ENCODE measurements at places on chromosomes 2 and 18.

DNA sequence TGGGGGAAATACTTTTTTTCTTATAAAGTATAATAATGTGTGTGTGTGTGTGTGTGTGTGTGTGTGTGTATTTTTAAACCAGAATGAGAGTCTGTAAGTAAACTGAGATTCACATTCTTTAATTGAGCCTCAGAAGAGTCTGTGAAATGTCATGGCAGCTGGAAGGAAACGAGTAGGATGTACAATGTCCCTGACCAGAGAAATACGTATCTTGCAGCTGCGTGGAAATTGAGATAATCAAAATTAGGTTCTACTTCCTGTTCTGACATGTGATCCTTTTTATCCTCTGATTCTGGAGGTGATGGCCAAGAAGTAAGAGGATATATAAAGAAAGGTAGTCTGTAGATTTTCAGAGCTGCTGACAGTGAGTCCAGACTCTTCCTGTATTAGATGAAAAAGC lies 50.0 kb downstream of the SH3RF3 start:
- DNase-seq, result no peak

DNA sequence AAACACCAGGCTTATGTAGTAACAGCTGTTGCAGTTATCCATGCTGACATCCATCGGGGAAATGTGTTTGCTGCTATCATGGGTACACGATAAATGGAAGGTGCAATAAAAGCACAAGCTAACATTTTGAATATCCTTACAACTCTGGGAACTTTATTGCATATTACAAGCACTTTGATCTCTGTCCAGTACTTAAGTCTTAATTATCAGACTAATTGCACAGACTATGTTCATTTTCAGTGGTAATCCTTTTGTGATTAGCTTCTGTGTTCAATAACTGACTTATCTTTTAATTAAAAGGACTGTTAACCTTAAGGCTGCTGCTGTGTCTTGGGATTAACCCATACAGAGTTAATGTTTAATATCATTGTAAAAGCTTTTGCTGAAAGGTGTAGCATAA lies 101.4 kb upstream of the ATP5MC3 start:
- DNase-seq, result no peak

- no peak for DNase-seq
These were observed 62.5 kb downstream of the DHRS9 start for GRCh38 chr2:169131587-169132512.

DNA sequence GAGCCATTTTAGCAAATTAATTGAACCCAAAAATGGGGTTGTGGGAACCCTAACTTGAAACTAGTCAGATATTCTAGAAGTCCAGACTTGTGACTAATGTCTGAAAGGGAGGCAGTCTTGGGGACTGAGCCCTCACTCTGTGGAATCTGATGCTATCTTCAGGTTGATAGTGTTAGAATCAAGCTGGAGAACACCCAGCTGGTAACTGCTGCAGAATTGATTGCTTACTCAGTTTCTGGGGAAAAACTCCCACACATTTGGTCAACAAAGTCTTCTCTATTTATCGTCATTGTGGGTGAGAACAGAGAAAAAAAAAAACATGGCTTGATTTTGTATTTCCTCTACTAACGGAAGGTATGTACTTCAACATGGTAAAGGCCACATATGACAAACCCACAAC lies 1925.8 kb upstream of the CELF4 start:
- no peak for DNase-seq

DNA sequence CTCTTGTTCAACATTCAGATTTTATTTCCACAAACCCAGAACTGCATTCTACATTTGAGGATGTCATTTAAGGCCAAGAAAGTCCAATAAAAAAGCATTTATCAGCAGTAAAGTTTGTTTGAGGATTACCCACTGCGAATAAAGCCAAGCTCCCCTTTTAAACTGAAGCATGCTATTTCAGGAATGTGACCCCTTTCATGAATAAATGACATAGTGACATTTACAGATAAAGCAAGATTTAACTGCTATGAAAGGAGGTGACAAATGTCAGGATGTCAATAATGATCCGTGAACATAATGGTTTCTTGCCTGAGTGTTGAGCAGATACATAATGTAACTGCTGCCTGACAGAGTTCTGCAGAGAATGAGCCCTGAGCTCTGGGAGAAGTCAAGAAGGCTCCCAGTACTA lies 146.3 kb downstream of the TDRD15 start:
- DNase-seq, result no peak

DNA sequence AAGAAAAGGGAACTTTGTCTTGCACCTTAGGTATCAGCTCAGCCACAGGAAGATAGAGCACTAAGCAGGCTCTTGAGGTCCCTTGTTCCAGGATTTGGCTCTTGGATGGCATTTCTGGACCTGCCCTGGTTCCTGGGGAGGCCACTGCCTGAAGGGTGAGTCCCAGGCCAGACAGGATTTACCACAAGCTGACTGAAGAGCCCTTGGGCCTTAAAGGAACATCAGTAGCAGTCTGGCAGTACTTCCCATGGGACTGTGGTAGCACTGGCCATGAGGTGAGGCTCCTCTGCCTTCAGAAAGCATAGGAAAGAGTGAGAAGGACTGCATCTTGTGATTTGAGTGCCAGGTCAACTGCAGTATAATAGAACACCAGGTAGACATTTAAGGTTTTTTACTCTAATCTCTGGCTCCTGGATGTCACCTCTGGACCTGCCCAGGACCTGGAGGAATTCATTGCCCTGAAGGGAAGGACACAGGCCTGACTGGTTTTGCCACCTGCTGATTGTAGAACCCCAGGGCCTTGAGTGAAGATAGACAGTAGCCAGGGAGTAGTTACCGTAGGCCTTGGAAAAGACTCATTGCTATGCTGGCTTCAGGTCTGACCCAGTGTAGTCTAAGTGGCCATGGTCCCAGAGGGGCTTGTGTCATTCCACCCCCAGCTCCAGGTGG lies 154.4 kb upstream of the CREB1 start:
- no peak for DNase-seq

GRCh38 chr18:77359561-77360314 lies 110.1 kb downstream of the GALR1 start:
- DNase-seq, result no peak

GRCh38 chr2:9235147-9236044 lies 28.8 kb downstream of the ASAP2 start:
- DNase-seq, result no peak

DNA sequence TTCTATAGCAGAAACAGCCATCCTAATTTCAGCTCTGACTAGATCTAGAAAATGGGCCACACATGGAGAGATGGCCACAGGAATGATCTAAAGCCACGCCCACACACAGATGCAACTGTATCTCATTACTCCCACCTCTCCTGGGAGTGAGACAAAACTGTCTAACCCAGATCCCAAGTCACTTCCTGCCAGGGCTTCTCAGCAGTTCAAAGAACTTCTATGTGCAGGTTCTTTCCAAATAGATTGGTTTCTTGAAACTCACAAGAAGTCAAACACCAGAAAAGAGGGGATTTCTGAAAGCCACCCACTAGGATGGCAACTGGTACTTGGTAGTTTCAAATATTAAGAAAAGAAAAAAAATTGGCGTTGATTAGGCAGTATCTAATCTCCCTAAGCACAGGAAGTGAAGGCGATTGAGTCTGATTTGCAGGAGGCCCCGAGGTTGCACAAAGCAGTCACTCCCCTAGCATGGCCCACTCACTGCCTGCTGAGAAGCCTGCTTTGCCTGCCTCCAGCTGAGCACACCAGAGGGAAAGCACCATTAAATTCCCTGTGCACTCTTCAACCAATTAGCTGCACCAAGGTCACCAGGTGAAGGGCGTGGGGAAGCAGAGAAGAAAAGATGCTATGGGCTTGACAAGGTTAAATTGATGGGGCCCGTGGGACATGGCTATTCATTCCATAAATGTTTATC lies 51.1 kb downstream of the PAPOLG start:
- peak; percentile 23 for DNase-seq

- DNase-seq, result no peak
These were observed 23.3 kb upstream of the MC5R start for GRCh38 chr18:13800505-13801259.

DNA sequence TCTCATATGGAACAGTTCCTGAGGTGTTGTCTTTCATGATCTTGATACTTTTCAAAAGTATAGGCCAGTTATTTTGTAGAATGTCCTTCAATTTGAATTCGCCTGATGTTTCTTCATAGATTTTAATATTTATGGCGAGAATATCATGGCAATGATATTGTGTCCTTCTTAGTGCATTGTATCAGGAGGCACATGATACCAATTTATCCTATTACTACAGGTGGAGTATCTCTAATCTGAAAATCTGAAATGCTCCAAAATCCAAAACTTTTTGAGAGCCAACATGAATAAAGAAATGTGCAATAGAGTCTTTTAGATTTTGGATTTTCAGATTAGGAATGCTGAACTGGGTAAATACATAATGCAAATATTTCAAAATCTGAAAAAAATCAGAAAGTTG lies 216.6 kb upstream of the LYPD1 start:
- DNase-seq, result no peak

DNA sequence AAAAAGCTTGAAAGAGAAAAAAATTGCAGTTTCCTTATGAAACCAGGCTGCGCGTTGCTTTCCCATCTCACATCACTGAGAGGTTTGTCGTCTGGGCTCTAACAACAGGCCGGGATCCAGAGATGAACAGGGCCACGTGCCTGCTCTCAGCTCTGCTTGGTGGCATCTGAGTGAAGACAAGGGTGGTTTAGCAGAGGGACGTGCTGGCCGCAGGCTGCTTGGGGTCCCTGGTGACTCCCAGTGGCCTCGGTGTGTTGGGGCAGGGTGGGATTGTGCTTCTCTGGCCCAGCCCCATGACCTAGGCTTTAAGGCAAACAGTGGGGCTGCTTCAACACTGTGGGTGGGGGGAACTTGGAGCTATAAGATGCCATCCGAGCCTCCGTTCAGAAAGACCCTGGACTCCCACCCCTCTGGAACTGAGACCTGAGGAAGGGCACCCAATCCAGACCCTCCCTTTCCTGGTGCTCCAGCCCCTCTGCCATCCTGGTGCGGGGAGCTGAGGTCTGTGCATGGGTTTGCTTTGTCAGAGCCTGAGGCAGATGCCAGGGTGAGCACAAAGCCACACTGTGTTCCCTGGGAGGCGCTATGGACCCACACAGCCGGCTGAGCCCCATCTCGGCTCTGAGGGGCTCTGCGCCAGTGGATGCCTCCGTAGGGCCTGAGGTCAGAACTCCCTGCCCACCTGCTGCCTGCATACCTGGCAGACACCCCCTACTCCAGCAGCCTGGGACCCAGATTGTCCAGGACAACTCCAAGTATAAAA lies 18.4 kb upstream of the HPCAL1 start:
- DNase-seq, result no peak

DNA sequence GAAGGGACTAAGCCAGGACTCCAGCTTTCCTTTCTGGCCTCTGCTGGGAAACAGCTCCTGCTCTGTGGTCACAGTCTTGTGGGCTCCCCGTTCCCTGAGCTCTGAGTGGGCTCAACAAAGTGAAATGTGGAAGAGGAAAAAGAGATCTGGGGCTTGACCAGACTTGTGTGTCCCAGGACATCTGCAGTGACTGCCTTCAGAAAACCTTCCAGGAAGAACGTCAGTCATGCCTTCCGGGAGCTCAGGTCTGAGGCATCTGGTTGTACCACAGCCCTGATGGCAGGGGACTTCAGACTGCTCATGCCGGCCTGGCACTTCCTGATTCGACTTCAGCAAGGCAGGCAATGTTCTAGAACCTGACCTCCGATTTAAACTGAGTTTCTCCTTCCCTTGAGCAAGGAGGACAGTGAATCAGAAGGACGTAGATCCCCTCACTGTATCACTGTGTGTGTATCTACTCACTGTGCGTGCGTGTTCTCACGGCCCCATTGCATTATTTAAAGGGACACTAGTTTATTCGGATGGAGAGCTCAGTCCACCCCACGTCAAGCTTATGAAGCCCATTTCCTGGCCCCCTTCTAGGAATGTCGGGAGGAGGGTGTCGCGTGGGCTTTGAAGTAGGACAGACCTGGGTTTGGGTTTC lies 548 bp upstream of the FBLN7 start:
- no peak for DNase-seq

GRCh38 chr2:33313039-33313438 lies 163.4 kb upstream of the RASGRP3 start:
- DNase-seq, result no peak

DNA sequence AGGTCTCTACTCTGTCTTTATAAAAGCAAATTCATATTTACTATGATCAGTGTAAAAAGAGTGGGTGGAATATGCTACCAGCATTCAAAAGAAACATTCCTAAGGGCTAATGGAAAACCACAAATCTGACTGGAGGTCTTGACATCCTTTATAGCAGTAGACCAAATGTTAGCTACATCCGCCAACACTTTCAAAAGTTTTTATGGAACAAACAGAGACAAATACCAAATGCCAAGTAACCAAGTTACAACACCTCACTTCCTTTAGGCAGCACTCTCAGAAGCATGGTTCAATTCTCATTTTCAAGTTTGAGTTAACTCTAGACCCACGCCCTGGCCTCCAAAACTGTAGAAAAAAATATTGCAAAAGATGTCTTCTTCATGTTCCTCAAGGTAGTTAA lies 78.3 kb upstream of the SETBP1 start:
- no peak for DNase-seq

DNA sequence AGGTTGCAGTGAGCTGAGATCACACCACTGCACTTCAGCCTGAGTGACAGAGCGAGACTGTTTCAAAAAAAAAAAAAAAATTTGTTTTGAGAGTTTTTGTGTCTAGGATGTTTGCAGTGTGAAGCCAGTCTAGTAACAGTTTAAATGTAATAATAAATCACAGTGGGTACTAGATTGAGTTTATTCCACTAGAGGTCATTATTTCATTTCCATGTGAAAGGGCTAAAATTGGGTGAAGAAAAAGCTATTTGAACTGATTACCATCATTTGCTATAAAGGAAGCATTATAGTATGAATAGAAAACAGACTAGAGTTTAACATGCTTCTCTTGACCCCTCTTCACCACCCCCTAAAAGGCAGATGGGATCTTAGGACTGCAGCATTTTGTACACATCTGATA lies 20.3 kb downstream of the SNRPD1 start:
- DNase-seq, result no peak

GRCh38 chr18:4203568-4204437 lies 251.3 kb downstream of the DLGAP1 start:
- no peak for DNase-seq

- DNase-seq, result no peak
These were observed 324.1 kb downstream of the MYCN start for GRCh38 chr2:16264491-16264890.

GRCh38 chr2:143632751-143633374 lies 503.6 kb downstream of the ARHGAP15 start:
- DNase-seq, result no peak

DNA sequence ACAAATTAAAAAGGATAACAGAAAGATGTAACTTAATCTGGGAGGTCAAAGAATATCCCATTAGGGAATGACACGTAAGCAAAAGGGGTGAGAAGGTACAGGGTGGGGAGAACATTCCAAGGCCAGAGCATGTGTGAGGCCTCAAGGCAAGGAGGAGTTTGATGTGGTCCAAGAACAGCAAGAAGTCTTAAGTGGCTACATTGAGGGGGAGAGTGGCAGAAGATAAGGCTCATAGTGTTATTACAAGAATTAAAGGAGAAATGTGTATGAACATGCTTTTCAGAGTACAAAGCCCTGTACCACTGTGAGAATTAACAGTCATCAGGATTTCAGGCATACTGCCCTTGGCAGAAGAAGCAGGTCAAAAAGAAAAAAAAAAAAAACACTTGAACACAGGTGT lies 174.4 kb upstream of the ERBB4 start:
- no peak for DNase-seq

- DNase-seq, result no peak
These were observed 406.5 kb upstream of the UBE2E3 start for GRCh38 chr2:180573951-180574350.

GRCh38 chr2:111691164-111691875 lies 192.7 kb downstream of the ANAPC1 start:
- DNase-seq, result no peak
